ENCODE measurements at places on chromosomes 5 and 9.

DNA sequence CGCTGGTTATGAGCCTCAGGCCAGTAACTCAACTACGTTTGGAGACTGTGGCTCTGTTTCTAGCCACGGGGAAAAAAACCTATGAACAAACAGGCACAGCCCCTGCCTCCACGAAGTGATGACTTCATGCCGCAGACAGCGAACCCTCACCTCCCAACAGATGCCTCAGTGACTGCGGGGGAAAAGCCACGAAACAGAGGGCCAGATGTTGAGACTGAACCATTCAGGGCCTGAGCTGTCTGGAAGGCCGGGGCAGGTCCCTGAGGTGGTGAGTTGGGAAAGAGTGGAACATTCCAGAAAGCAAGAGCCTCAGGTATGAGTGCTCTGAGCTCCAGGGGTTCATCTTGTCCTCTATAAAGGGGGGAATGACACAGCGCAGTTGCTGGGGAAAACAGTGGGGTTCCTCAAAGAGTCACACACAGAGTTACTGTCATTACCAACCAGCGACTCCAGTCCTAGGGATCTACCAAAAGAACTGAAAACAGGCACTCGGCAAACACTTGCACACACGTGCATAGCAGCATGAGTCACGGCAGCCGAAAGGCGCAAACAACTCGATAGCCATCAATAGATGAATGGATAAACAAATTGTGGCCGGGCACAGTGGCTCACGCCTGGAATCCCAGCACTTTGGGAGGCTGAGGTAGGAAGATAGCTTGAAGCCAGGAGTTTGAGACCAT, 15.3 kb downstream of the PLPP7 start:
- DNase-seq = no peak

- DNase-seq = no peak
Measured at GRCh38 chr5:174694611-174695010, 29.8 kb upstream of the MSX2 start.

- DNase-seq = no peak
Measured at GRCh38 chr5:136159457-136159856, 26.8 kb downstream of the SMAD5 start.

GRCh38 chr5:143217065-143217803, 186.3 kb downstream of the NR3C1 start:
- DNase-seq = no peak

DNA sequence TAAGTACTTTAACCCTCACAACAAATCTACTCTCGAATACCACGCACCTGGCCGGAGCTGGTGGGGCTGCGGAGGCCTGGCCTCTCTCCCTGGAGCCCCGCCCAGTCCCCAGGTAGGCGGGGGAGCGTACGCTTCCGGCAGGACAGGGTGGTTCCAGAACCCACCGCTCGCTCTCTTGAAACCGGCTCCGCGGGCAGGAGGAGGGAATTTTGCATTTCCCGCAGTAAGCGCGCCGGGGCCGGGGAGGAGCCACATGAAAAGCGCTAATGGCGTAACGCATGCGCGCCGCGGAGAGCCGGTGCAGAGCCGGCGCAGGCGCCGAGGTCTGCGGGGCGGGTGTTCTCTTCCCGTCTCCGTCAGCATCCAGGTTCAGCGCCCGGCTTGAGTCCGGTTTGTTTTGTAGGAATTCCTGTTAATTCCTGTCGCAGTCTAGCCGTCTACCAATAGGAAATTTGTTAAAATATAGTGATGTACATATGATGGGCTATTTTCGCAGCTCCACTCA, 20.8 kb downstream of the CAVIN4 start:
- peak; percentile 84 for DNase-seq

DNA sequence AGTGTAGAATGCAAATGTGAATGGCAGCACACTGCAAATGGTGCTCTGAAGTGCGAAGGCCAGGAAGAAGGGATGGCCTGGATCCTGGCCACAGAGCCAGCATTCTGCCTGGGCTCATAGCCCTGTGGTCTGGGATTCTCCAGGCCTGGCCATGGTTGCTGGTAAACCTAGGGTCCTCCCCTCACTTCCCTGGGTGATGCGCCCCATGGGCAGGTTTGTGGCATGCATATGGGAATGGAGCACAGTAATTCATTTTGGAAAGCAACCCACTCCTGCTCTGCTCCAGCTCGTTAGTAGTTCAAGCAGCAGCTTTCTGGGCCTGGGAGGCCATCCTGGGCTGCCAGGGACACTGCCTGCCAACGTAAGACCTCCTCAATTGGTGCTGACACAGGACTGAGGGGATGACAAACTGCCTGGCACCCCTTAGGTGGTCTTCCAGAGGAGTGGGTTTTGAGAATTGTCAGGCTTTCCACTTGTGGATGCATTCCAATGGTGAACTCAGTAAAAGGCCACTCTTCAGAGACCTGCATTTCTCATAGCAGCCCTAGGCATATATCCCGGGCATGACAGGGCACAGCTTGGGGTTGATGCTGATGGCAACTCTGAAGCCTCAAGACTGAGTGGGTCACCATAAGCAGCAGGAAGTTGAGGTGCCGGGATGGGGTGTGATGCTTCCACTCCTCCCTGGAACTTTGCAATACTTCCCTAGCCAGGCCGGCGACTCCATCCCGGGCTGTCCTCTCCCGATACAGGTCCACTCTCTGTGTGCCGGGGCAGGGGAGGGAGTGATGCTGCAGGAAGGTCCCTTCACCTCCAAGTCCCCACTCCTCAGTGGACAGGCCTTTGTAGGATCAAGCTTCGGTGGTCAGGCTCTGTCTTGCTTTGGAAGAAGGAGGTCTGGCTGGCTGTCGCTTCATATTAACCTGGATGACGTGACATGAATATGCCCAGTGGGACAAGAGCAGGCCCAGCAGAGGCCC, 1.2 kb upstream of the SLC25A48 start:
- DNase-seq = no peak

DNA sequence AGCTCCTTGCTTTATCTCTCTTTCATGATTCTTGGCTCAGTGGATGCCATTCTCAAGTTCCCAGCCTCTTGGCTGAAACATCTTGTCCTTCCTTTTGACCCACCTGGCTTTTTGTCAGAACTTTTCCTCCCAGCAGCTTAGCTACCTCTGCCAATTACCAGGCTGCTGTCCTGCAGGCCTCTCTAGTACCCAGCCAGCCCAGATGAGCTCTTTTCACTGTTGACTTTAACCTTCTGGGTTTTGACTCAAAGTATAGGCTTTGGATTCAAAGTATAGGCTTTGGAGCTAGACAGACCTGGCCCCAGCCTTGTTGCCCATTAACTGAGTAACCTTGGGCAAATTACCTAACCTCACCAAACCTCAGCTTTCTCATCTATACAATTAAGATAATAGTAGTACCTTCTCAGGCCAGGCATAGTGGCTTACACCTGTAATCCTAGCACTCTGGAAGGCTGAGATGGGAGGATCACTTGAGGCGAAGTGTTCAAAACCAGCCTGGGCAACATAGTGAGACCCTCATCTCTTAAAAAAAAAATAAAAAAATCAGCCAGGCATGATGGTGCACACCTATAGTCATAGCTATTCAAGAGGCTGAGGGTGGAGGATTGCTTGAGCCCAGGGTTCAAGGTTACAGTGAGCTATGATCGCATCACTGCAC, 6.6 kb upstream of the TMEFF1 start:
- DNase-seq = no peak

DNA sequence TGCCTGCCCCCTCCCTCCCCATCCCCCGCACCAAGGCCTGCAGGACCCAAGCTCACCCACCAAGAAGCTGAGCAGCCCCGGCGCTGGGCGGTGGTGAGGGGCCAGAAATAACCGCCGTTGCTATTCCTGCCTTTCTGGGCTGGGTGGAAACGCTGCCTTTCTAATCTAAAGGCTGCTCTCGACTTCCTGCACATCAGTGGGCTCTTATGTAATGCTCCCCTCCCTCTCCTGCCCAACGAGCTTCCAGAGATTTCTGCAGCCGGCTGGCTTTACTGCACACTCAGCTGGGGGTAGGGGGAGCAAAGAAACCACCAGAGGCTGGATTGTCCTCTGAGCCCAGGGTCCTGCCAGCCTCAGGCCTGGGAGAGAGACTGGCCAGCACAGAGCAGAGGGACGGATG, 6.9 kb upstream of the EGR1 start:
- DNase-seq = no peak

- no peak for DNase-seq
Measured at GRCh38 chr9:135792268-135793128, 90.5 kb downstream of the KCNT1 start.

DNA sequence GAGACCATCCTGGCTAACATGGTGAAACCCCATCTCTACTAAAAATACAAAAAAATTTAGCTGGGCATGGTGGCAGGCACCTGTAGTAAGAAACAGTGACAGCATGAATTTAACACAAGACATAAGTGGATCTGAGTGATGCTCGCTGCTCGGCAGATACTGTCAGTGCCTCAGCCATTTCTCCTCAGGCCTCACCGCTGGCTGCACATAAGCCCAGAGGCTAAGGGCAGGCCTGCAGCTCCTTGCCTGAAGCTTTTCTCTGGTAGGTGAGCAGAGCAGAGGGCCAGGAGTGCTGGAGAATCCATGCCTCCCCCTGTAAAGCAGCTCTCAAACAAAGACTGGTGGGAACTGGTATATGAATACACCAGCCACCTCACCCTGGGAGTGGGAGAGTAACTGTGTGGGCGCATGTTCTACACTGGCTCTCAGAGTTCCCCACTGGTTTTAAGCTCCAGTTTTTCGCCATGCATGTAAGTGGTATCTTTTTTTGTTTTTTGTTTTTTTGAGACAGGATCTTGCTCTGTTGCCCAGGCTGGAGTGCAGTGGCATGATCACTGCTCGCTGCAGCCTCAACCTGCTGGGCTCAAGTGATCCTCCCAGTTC, 10.3 kb upstream of the CD72 start:
- DNase-seq = peak; percentile 20

- DNase-seq = no peak
Measured at GRCh38 chr9:87859786-87860185, 22.9 kb upstream of the SPATA31E1 start.

GRCh38 chr5:117623042-117623805, 1048.6 kb upstream of the SEMA6A start:
- no peak for DNase-seq

Measured in natural killer cell treated with Interleukin-12 subunit alpha and Interleukin-12 subunit beta and Interleukin-15 and Interleukin-18, amount 100 ng/mL, for 72 hours (primary cell).